ENCODE measurements at places on chromosomes 7 and 10.

DNA sequence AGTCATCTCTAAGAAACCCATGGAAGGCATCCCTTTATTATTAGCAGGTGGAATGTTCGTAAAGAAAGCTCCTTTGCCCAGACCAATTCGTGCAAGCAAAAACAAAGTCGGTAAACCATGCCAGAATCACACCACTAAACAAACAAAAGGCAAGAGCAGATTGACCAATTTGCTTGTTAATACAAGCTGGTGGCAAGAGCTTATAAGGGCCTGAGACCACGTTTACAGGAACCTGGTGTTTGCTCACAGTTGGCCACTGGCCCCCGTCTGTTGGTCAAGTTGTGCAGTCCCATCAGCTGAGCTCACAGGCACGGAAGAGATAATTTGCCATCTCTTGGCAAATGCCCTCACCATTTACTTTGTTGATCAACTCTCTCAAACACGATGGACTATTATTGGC is 342.2 kb upstream of the MKI67 start:
- H3K4me1 ChIP-seq, result no peaks in the 10 kb centered on the region
- H3K36me3 ChIP-seq, result no peaks in the 10 kb centered on the region
- DNase-seq, result no peak
- no peak overlapping the region for H3K4me3 ChIP-seq

GRCh38 chr10:34206078-34206934 is 608.8 kb downstream of the PARD3 start:
- H3K36me3 ChIP-seq, result no peaks in the 10 kb centered on the region
- peaks cover 16% of the 10 kb centered on the region for H3K4me1 ChIP-seq
- DNase-seq, result no peak

DNA sequence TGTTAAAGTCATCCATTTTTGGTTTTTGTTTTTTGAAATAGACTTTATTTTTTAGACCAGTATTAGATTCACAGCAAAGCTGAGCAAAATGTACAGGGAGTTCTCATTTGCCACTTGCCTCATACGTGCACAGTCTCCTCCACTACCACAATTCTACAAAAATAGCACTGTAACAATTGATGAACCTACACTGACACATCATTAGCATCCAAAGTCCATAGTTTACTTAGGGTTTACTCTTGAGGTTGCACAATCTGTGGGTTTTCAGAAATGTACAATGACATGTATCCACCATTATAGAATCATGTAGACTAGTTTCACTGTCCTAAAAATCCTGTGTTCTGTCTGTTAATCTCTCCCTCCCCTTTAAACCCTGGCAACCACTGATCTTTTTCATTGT is 125.8 kb upstream of the PDSS1 start:
- no peaks in the 10 kb centered on the region for H3K27me3 ChIP-seq
- no peak for DNase-seq
- H3K36me3 ChIP-seq, result no peaks in the 10 kb centered on the region
- no peak overlapping the region for H3K27ac ChIP-seq

- H3K4me1 ChIP-seq, result peaks cover 5% of the 10 kb centered on the region
- no peaks in the 10 kb centered on the region for H3K36me3 ChIP-seq
- H3K27ac ChIP-seq, result no peak overlapping the region
- no peaks in the 10 kb centered on the region for H3K27me3 ChIP-seq
These were observed 923.0 kb upstream of the CELF2 start for GRCh38 chr10:10094691-10095090.

GRCh38 chr7:30562909-30563308 is 31.8 kb upstream of the GARS1 start:
- H3K27me3 ChIP-seq, result no peaks in the 10 kb centered on the region
- no peak overlapping the region for H3K4me3 ChIP-seq
- H3K4me1 ChIP-seq, result peaks cover 4% of the 10 kb centered on the region

GRCh38 chr7:129800901-129801300 is 151.9 kb downstream of the UBE2H start:
- no peaks in the 10 kb centered on the region for H3K36me3 ChIP-seq
- no peak overlapping the region for H3K27ac ChIP-seq
- H3K4me1 ChIP-seq, result no peaks in the 10 kb centered on the region
- no peak overlapping the region for H3K4me3 ChIP-seq

- H3K4me1 ChIP-seq, result no peaks in the 10 kb centered on the region
- H3K27me3 ChIP-seq, result no peaks in the 10 kb centered on the region
- no peak overlapping the region for H3K27ac ChIP-seq
- DNase-seq, result no peak
- no peak overlapping the region for H3K4me3 ChIP-seq
These were observed 24.2 kb upstream of the SHH start for GRCh38 chr7:155836216-155837125.
